Activated CD4-positive, alpha-beta memory T cell treated with anti-CD3 and anti-CD28 coated beads for 36 hours (primary cell): ENCODE measurements at places on chromosomes 11 and 22. TPM values are rescaled to one million over a fixed set of nuclear protein-coding genes. Genes with fewer than 3 reads are reported as not detected.

DNA sequence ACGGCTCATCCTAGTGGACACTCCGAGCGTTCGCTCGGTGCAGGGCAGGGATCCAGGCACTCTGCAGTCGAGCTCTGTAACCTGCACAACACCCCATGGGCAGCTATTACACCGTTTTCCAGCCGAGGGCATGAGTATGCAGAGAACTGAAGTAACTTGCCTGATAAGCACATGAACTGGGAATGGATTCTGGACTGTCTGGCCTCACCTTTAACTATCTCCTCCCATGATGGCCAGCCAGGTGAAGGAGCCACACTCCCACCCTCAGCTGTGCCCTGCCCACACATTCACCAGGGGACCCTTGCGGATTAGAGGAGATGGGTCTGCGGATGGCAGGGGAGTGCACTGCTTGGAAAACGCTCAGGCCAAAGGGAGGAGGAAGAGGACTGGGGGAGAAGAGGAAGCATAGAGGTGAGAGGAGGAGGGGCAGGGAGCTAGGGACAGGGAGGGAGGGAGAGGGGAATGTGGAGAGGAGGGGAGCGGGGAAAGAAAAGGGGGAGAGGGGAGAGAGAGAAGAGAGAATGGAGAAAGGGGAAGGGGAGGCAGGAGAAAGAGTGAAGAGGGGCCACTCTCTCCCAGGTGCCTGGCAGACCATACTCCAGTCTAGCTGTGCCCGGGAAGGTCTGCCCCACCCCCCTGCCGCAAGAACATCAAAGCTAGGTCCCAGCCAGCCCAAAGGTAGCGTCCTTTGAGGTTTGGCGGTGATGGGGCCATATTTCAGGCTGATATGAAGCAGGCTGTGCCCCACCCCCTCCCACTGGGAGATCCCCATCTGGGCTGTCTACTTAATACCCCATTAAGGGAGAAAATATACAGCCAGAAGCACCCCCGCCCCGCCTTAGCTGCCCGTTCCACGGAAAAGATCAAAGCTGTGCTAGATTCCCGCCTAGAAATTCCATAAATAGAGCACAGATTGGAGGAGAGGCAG is 33.2 kb upstream of the TCF20 start:
- DNase-seq = peak; percentile 30

- no peak for DNase-seq
Measured at GRCh38 chr11:1767399-1768140, 3.8 kb upstream of the CTSD start.

GRCh38 chr11:14451825-14452224 is 47.8 kb downstream of the COPB1 start:
- DNase-seq = no peak

DNA sequence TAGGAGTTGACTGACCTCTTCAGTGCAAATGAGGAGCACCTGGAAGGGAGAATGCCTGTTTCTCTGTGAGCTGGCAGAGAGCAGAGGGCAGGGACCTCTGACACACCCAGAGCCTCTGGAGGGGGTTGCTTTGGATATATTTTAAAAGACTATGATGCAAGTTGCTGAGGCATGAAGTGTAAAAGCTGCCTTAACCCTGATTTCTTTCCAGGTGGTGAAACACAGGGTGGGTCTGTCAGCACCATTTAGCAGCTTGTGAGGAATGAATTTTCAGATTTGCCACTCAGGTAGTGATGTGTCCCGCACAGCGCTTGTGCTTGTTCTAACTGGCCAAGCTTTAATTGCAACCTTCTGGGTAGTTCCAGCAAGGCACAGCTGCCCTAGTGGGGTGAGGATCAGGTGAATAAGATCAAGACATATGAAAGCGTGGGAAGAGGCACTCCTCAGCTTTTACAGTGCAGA is 90.2 kb downstream of the SWAP70 start:
- no peak for DNase-seq

GRCh38 chr11:44885919-44886789 is 64.5 kb downstream of the TP53I11 start:
- DNase-seq = no peak

- no peak for DNase-seq
Measured at GRCh38 chr22:25282671-25283561, 63.5 kb downstream of the CRYBB2 start.

- no peak for DNase-seq
Measured at GRCh38 chr11:64570341-64570740, 20.7 kb upstream of the SLC22A12 start.

GRCh38 chr11:134882141-134882540 is 470.1 kb upstream of the B3GAT1 start:
- no peak for DNase-seq

DNA sequence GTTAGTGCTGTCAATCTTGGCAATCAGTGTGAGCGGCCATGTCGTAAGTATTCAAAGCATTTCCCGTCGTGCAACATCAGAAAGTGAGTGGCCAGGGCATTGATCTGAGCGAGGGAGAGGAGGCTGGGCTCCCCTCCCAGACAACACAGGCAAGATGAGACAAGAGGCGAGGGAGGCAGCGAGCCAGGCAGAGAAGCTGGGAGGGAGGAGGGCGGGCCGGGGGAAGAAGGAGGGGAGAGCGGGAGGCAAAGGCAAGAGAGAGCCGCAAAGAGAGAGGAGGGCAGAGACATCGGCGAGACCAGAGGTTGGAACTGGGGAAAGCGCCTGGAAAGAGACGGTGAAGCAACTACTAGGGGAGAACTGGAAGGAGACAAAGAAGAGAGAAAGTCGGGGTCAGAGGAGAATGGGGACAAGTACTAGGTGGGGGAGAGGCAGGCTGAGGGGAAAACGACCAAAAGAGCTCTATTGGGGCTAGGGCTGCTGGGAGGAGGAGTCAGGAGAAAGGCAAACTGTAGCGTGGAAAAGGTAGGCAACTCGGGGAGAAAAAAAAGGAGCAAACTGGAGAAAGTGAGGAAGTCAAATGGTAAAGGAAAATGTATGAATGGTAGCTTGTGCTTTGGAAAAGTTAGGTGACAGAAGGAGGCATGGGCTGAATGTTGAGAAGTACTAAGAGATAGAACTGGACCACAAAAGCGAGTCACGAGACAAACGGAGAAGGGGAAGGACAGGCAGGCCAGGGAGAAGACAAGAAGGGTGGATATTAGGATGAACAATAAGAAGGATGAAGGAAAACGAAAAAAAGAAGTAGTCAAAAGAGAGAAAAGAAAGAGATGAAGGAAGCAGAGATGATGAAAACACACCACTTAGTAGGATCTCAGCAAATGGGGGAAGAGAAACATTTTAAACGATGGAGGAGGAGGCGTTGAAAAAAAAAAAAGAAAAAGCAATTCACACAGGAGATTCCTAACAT is 130.5 kb upstream of the C11orf58 start:
- DNase-seq = no peak

DNA sequence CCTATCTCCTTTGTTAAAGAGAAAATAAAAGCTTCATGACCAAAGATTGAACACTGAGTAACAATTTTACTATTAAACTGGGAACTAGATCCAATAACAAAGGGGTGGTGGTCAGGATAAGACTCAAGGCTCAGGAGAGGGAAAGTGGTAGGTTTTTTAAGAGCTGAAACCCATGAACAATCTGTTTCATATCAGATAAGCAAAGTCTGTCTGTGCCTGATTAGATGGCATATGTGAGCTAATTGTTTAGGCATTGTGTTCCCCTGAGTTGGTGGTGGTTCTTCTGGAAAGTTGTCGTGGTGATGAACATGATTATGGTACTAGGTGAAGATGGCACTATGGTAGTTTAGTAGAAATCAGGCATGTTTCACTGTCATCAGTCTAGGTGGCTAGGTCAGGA is 24.4 kb downstream of the USP47 start:
- no peak for DNase-seq

DNA sequence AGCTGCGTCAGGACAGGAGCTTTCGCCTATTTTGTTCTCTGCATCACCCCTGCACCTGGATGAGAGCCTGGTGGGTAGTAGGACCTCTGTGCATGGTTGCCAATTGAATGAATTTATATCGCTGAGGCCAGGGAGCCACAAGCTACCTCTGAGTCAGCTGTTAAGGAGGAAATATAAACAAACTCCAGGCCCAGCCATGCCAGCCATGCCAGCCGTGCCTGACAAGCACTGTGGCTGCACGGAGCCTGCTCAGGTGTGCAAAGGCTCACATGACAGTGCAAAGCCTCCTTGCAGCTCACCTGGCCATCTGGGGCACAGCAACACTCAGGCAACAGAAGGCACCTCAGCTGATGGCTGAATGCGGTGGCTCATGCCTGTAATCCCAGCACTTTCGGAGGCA is 33.7 kb upstream of the LINC01488 start:
- no peak for DNase-seq

DNA sequence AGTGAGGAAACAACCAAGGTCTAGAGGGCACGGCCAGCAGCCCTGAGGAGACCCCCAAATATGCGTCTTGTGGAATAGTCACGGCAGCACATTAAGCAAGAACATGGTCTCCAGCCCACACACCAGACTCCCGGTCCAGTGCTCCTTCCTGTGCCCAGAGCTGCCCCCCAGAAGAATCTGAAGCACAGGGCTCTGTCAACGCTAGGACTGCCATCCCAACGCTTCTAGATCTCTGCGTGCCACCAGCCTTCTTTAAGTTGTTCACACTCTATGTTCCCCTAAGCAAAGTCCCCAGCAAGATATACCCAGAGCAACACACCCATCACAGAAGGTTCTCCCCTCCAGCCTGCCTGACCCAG is 3.5 kb upstream of the SEC14L2 start:
- DNase-seq = no peak

- no peak for DNase-seq
Measured at GRCh38 chr11:46307785-46308341, 30.4 kb downstream of the CREB3L1 start.

DNA sequence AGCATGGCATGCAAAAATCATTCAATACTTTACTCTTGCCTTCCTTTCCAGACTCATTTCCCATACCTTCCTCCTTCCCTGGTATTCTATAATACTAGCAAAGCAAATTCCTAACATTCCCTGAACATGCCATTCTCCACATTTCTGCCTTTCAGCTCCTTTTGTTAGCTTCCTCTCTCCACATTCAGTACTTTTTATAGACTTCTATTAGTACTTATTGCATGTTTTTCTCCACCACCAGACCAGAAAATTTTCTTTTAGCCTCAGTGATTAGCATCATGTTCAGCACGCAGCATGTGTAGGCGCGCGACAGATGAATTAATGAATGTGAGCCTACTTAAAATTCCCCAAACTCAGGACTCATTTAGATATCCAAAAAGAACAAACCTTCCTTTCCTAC is 935.3 kb downstream of the DLG2 start:
- DNase-seq = no peak

GRCh38 chr22:29635734-29636357 is 32.4 kb downstream of the NF2 start:
- no peak for DNase-seq

GRCh38 chr11:133895061-133895479 is 49.8 kb upstream of the SPATA19 start:
- DNase-seq = no peak

DNA sequence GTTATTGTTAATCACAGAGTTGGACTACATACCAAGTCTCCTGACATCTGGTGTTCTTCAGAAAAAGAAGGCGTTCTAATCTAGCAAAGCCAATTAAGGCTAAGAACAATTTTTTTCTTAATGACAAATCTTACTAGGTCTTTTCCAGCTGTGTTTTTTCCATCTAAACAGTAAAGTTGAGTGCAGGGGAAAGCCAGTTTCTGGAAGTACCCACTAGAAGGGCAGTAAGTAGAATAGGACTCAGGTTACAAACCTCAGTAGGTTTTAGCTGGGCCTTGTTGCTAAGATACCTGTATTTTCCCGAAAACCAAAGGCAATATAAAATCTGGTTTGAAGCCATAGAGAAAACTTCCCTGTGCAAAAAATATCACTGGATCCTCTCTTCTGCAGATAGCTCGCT is 351.9 kb downstream of the ETS1 start:
- no peak for DNase-seq

GRCh38 chr22:40853961-40854360 is 2.5 kb downstream of the ST13 start:
- DNase-seq = no peak

GRCh38 chr11:114988644-114989043 is 310.3 kb downstream of the NXPE2 start:
- no peak for DNase-seq

DNA sequence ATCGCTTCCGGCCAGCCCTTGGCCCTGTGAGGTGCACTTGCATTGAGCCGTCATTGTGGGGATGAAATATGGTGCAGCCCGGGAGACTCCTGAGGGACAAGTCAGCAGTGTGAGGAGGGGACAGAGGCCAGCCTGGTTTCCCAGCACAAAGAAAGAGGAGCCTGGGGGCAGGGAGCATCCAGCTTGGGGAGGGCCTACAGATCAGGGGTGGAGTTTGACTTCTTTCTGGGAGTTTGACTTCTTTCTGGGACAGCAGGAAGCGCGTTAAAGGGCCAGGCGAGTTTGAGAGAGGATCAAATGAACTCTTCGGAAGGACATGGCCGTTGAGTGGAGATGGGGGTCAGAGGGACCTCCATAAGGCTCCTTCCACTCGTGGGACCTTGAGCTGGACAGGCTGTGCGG is 91.9 kb downstream of the LRRC32 start:
- DNase-seq = no peak

GRCh38 chr22:21082248-21082647 is 36.5 kb downstream of the LRRC74B start:
- DNase-seq = no peak

- no peak for DNase-seq
Measured at GRCh38 chr11:133902506-133902905, 54.3 kb downstream of the IGSF9B start.

DNA sequence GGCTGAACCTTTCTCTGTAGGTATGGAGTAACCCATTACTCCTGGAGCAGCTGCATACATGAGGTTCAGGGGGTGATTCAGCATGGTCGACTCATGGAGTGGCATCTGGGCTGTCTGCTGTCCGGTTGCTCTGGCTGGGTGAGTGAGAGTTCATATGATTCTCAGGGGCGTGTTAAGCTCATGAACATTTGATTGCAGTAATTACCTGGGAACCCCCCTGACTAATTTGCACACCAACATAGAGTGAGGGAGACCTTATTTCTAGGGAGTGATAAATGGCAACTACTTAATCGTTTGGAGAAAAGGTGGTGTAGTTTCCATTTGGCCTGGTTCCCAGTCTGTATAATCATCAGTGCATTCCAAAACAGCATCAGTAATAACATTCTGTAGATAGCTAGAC is 661.9 kb downstream of the ETS1 start:
- no peak for DNase-seq

Gene EIF3F
- total RNA-seq = 319 TPM

Gene DAGLA
- 0.12 TPM for total RNA-seq

Gene RASD2
- not detected for total RNA-seq

Gene SYCE3
- total RNA-seq = 1.0 TPM

Gene ACR
- not detected for total RNA-seq

Gene MS4A4E
- not detected for total RNA-seq

Gene MRGPRE
- total RNA-seq = not detected

Gene TMEM258
- 192 TPM for total RNA-seq

Gene BRSK2
- total RNA-seq = 0.64 TPM

Gene RAB36
- total RNA-seq = 0.31 TPM

Gene CLMP
- 0.44 TPM for total RNA-seq

Gene C1QTNF5
- total RNA-seq = not detected

Gene C11orf97
- total RNA-seq = not detected

Gene MFNG
- total RNA-seq = 101 TPM

Gene PGM2L1
- 7.0 TPM for total RNA-seq

Gene CARD16
- total RNA-seq = 8.6 TPM

Gene OR6X1
- not detected for total RNA-seq
